NCI-H1092 (cell line): ENCODE measurements at places on chromosomes 2 and 18.

- no peak for DNase-seq
Measured at GRCh38 chr2:236826606-236827156, 257.1 kb downstream of the ACKR3 start.

DNA sequence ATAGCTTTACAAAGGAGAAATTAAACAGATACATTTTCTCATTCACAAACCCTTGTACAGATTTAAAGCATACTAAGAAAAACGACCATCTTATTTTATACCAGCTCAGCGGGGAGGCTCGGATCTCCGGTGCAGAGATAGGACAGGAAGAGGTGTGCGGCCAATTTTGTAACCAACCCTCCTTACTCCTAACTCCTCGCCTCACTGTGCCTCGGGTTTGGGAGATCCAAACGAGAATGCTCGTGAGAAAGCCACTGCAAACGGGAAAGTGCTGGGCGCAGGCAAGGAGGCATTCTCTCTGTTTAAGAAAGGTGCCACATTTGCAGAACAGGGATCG, 1.2 kb downstream of the KDSR start:
- no peak for DNase-seq

DNA sequence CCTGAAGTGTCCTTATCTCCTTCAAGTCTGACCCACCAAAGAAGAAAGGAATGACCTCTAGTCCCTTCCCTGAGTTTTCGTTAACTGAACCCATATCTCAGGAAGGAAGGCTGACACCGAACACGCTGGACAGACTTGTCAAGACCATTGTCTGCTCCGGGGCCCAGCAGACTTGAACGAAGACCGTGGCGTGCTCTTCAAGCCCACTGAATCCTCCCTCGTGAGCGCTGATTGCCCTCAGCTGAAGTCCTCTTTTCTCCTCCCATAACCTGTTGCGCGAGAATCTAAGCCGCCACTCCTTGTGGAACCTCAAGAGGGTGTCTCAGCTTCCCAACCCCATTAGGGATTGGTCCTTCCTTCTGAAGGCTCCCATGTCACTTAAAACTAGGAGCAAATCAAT, 634 bp upstream of the CNDP1 start:
- DNase-seq: no peak

DNA sequence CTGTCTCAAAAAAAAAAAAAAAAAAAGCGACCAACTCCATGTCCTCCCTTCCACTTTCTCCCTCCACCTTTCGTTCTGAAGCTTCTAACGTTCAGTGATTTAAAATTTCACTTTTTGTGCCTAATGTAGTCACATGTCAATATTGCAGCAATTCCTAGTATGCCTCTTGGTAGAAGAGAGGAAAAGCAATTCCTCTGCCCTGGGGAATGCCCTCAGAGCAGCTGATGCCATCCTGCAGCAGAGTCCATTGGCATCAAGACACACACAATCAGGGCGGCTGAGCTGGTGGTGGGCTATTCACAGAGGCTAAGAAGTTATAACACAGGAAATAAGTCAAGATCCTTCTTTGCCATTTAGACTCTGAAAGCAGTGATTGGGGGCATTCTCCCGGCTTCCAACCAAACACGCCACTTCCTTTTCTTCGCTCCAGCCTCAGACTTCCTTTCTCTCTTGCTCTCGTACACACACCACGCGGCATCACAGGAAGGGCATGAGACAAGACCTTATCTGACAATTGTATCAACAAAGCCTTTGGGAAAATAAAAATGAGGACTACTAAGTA, 71.9 kb downstream of the MOGAT1 start:
- no peak for DNase-seq

GRCh38 chr2:161135951-161136593, 24.2 kb upstream of the TANK start:
- no peak for DNase-seq

- no peak for DNase-seq
Measured at GRCh38 chr2:196435189-196435588, 204.3 kb upstream of the CCDC150 start.

DNA sequence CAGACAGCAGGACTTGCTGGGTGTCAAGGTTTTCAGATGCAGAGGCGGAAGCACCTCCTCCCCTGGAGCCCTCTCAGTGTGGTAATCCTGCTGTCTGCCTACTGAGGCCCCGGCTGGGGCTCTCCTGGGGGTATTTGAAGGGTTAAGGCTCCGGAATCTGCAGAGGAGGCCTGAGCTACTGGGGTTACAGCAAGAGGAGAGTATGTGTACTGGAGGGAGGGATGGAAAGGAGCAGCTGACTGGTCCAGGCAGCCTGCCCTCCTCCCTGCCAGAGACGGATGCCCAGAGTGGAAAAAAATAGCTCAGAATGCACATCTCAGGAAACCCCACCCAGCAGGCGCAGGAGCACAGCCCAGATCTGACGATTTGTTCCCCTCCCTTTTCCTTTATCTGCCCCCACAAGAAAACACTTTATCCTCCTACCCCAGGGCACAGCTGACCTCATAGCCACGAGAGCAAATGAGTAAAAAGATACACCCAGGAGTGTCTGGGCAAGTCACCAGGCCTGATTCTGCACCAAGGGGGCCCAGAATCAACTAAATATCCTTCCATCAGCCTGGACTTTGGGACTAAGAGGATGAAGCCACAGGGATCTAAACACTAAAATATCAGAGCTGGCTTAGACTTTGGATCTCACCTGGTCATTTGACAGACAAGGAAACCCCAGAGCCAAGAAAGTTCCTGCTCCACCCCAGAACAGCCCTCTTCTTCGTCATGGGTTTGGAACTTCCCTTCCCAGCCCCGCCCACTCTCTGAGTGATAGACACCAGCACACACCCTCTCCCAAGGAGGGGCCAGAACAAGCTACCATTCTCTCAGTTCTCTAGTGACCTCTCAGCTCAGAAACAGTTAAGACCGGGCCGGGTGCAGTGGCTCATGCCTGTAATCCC, 5.5 kb downstream of the TMBIM1 start:
- DNase-seq: no peak

GRCh38 chr2:118982039-118982438, 40.0 kb downstream of the MARCO start:
- no peak for DNase-seq

- peak; percentile 86 for DNase-seq
Measured at GRCh38 chr2:237291138-237291792, 122.7 kb downstream of the COL6A3 start.

GRCh38 chr18:31792580-31792911, 31.9 kb upstream of the SLC25A52 start:
- no peak for DNase-seq

- DNase-seq: no peak
Measured at GRCh38 chr2:215826838-215827441, 186.4 kb downstream of the MREG start.

DNA sequence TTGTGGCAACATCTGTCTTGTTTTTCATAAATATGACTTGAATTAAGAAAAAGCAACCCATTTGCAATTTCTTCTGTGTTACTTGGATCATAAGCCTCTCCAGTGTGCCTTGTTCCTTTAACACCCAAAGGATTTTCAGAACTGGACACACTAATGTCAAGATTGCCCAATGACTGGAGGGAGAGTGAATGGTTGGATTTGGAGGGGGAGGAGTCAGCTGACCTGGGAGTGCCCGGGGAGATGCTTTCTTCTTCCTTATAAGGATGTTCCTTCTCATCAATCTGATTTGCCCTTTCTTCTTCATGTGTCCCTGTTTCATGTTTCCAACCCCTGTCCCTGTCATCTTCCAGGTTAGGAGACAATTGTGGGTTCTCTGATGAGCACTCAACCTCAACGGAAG, 48.8 kb downstream of the ALPK2 start:
- DNase-seq: no peak

GRCh38 chr2:239882331-239882732, 142.8 kb downstream of the NDUFA10 start:
- no peak for DNase-seq

DNA sequence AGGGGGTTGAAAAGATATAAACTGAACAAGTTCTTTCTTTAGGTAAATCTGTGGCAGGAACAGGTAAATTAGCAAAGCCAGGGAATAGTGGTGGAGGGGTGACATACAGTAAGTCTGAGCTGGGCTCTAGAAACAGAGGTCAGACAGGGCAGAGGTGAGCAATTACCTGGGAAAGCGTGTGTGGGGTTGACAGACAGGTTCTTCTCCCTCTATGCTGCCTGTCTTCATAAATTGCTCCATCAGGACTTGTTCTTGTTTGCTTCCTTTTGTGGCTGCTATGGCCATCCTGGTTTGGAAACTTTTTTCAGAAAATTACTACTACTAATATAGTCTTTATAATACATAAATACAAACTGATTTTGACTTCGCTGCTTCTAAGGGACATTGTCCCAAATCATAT, 3.4 kb upstream of the ANKRD12 start:
- no peak for DNase-seq

GRCh38 chr2:62654423-62654791, 51.1 kb upstream of the EHBP1 start:
- DNase-seq: no peak

DNA sequence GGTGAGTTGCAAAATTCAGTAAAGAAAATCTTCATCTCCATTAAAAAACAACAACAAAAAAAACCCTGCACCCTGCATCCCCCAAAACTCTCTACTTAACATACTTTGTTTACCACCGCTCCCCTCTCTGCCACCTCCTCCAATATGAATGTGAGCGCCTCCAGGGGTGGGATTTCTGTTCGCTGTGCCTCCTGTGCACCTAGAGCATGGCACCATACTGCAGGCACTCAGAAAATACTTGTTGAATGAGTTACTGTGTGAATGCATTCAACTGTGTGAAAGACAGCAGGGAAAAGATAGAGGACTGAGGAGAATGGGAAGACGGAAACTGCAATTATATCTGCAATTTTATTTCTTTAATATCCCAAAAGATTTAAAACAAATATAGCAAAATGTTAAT, 4.5 kb downstream of the CEBPZ start:
- DNase-seq: no peak

DNA sequence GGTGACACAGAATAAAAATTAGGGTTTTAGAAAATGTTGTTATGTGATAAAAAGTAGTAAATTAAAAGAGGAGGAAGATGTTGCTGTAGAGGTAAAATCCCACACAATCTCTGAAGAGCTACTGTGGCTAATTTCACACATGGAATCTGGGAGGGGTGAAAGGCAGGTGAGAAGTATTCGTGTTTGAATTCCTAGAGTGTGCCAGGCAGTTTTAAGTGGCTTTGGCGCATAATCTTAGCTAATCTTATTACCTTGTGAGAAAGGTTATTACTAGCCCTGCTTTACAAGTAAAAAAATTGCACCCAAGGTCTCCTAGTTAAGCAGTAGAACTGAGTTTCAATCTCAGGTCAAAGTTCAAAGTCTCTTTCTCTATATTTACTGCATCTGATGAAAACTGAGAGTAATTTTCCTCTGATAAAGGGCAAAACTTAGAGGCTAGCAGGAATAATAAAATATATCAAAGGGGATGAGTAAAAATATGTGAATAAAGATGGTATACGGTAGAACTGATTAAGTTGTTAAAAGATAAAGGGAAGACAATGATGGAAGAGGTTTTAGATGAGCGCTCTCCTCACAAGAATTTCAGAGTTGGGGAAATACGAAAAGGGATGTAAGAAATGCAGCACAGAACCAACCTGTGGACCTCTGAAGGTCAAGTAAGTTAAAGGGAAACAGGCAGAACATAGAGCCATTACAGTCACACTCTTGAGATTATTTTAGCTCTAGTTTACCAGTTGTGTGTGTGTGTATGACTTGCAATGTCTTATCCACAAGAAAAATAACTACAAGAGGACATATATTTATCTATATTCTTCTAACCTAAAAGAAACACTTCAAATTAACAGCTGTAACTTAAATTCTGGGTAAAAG, 34.8 kb downstream of the GAREM1 start:
- DNase-seq: no peak
